Inflammatory macrophage treated with lipopolysaccharide for 4 hours (primary cell): ENCODE measurements at places on chromosomes 5 and 9.

GRCh38 chr5:76144513-76145274 lies 61.5 kb downstream of the SV2C start:
- no peak for DNase-seq

- DNase-seq, result no peak
Measured at GRCh38 chr9:133118568-133118967, 2.5 kb downstream of the RALGDS start.

- DNase-seq, result no peak
Measured at GRCh38 chr9:98211260-98211659, 18.8 kb upstream of the CORO2A start.

GRCh38 chr5:56977021-56977420 lies 25.1 kb upstream of the MIER3 start:
- DNase-seq, result no peak

- no peak for DNase-seq
Measured at GRCh38 chr9:104286187-104286586, 192.1 kb downstream of the SMC2 start.

DNA sequence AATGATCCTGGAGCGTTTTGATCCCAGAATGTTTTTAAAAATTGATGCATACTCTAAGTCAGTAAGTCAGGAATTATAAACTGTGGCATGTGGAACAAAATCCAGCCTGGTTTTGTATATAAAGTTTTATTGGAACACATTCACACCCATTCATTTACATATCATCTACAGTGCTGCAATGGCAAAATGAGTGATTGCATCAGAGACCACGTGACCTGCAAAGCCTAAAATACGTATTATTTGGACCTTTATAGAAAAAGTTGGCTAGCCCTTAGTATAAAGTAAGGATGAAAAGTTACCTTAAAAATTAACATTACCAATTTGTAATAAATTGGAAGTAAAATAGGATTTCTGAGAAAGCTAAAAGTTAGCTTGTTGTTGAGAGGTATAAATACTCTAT lies 95.0 kb downstream of the PCSK5 start:
- no peak for DNase-seq

GRCh38 chr9:76561050-76561713 lies 102.2 kb downstream of the GCNT1 start:
- DNase-seq, result no peak

DNA sequence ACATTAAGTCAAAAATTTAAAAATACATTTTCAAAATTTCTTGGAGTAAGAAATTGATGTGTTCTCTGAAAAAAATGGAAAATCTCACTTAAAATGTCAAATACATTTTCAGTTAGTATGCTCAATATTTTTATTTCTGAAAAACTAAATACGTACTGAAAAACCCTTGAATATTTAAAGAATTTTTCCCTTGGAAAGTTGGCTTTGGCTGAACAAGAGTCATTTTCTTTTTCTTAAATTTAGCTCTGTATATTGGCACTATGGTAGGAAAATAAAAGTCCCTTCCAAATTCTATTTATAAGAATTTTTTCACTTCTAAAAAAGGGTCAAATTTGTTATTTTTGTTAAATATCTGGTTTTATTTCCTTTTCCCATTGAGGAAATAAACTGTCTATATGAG lies 29.0 kb upstream of the CDH18 start:
- no peak for DNase-seq

GRCh38 chr5:157549283-157549629 lies 26.3 kb downstream of the ADAM19 start:
- no peak for DNase-seq

GRCh38 chr5:132753135-132753987 lies 6.1 kb downstream of the CCNI2 start:
- no peak for DNase-seq

GRCh38 chr5:134447815-134448520 lies 36.3 kb upstream of the CDKN2AIPNL start:
- DNase-seq, result no peak
